ENCODE measurements at places on chromosomes 3 and 15.

- DNase-seq = no peak
These were observed 21.3 kb upstream of the KLF13 start for GRCh38 chr15:31305375-31305774.

- DNase-seq = no peak
These were observed 91.7 kb downstream of the MCTP2 start for GRCh38 chr15:94323076-94323475.

GRCh38 chr15:90095521-90095959 lies 6.7 kb downstream of the IDH2 start:
- no peak for DNase-seq

GRCh38 chr15:39582286-39582976 lies 1.6 kb downstream of the THBS1 start:
- no peak for DNase-seq
